ENCODE measurements at places on chromosomes 13 and 19.

DNA sequence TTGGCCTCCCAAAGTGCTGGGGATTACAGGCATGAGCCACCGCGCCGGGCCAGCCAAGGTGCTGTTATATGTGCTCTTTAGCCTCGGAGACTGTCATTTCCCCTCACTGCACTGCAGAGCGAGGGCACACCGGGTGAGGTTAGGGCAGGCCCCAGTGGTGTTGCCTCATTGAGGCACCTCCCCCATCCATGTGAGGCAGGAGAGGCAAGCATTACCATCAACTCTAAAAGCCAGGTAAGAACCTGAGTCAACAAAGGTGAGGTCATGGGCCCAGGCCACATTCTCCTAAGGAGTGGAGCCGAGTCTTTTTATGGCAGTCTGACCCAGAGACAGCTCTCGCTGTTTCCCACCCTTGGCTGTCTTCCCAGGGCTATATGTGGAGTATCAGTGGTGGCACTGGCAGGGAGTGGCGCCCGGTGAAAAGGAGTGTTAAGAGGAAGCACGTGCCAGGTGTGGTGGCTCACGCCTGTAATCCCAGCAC lies 10.9 kb downstream of the B3GNT8 start:
- DNase-seq = no peak

DNA sequence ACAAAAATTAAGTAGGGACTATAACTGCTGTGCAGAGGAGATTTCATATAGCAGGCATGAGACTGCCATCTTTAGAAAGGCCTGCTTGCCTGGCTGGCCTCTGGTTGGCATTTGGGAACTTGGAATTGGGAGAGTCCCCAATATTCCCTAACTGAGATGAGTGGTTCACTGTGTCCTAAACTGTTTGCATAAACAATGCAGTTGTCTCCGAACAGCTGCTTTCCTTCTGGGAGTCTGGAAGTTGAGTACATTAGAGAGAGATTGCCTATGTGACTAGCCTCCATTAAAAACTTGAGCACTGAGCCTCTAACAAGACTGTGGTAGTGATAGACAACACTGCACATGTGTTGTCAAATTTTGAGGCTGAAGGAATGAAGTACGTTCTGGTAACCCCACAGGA lies 47.4 kb downstream of the STOML3 start:
- DNase-seq = no peak

- no peak for DNase-seq
These were observed at the start of gene WDR88 for GRCh38 chr19:33132021-33132420. Gene WDR88, plus strand, starts transcription at chr19:33132114. Its CDS starts 56 bp downstream, at chr19:33132170.

DNA sequence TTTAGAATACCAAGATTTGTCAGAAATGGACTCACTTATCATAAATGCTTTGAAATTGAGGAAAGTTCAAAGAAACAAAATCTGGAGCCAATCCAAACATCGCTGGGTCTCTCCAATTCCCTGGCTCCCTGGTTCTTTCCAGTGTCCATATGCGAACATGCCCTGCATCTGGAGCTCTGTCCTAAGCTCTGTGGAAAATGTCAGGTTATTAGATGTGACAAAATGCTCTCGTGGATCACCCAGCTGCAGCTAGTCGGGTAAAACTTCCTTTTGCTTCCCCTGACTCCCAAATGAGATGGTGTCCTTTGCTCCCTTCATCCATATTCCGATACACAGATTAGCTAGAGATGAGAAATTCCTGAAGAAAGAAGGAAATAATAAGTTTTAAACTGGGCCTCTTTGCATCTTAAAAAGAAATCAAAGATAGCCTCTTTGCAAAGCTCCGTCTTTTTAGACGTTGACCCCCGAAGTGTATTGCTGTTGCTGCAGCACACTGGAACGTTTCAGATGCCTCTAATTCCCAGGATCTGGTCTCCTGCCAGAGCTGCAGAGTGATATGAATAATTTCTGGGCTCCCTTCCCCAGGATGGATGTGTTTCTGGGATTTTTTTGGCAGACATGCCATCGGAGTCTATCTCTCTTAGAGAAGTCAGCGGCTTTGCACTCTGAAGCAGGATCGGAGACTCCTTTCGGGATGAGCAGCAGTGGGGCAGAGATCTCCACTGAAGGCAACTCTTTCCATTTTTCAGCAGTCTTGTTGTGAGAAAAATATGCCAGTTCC lies 102.9 kb downstream of the TEX26 start:
- no peak for DNase-seq

DNA sequence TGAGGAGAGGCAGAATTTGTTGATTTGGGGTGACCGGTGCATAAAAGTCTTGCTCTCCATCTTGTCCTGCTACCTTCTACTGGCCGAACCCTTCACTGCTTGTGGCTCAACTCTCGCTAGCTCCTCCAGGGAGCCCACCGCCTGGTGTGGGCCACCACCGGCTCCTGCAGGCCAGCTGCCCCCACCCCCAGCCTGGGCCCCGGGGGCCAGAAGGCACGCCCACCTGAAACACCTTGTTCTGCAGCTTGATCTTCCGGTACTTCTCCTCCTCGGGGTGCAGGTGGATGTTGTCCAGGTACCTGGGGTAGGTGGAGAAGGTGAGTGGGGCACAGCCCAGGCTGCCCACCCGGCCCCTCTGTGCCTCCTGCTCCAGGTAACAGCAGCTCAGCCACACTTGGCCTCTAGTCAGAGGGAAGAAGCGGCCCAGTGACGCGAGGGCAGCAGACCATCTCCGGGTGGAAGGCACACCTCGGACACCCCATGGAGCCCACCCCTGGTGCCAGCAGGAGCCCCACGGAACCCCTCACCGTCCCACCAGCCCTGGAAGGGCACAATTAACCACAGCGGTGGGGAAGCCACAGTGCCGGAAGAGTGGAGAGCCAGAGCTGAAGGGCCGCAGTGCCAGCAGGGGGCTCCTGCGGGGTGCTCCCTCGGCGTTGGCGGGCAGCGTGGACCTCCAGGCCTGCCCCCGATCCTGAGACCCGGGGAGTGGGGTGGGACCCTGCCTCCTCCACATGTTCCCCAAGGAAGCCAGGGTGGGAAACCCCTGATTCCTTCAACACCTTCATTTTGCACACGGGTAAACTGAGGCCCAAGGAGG lies 10.1 kb downstream of the UBXN6 start:
- DNase-seq = no peak

DNA sequence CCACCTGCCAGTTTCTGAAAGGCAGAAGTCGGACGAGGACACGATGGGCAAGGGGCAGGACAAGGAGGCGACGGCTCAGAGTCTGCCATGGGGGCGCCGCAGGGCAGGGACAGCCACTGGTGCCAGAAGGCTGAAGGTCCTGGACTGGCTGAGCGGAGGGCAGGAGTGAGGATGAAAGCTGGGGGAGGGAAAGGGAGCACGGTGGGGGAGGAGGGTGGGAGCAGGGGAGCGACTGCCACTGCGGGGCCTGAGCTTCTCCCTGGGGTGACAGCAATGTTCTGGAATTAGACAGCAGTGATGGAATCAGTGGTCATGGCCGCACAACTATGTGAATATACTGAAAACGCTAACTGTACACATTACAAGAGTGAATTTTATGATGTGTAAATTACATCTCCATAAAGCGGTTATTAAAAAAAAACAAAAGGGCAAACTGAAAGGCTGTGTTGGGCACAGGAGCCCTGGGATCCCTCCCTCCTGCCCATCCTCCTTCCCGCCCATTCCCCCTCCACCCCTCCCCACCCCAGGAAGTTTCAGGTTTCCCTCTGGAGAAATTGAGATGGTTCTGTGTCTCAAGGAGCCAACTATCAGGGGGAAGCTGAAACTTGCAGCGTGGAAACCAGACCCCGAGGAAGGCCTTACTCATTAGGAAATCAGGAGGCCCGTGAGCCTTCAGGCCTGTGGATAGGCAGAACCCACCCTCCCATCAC lies 15.9 kb downstream of the MLLT1 start:
- no peak for DNase-seq

- DNase-seq = no peak
These were observed 818.7 kb upstream of the GPC6 start for GRCh38 chr13:92407858-92408257.

DNA sequence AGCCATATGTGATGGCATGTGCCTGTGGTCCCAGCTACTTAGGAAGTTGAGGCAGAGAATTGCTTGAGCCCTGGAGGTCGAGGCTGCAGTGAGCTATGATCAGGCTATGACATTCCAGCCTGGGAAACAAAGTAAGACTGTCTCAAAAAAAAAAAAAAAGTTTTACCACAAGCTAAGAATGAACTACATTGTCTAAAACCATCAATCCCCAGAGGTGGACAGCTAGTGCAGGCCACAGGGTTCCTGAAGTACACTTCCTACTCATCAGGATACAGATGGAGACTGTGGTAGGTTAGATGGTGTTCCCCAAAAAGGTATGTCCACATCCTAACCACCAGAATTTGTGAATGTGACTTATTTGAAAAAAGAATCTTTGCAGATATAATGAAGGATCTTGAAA lies 63.5 kb upstream of the DOCK9 start:
- DNase-seq = no peak

DNA sequence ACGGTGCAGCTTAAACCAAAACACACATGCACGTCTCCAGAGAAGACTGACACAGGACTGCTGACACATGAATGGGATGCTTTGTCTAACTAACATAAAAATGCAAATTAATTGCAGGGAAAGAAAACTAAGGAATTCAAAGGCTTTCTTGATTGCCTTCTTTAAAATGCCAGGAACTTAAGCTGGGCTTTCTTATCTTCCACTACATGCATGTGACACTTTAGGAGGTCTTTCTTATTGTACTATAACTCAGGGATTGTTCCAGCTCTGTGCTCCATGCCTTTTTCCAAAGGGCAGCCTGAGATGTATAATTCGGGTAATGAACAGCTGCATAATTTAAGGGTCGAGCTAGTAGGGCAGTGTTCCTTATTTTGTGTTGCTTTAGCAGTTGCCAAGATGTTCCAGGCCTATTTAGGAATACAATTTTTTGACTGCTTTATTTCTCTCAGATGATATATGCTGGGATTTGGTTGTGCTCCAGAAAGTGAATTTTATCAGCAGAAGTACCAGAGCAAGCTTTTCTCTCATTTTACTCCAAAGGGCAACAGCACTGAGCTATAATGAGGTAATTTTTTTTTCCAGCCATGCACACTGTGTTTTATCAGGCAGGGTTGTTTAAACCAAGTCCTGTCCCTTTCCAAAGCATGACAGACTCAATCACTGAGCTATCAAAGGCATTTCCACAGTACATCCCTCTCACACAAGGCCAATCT lies 885.2 kb downstream of the PCDH9 start:
- DNase-seq = no peak

- DNase-seq = no peak
These were observed 43.6 kb downstream of the ARHGAP35 start for GRCh38 chr19:46904114-46905060.

GRCh38 chr19:38617764-38618589 lies at the start of gene MAP4K1:
Gene MAP4K1, minus strand, starts transcription at chr19:38617953. Its CDS starts 58 bp downstream, at chr19:38617895.
- DNase-seq = no peak

- DNase-seq = no peak
These were observed 251.5 kb upstream of the STARD13 start for GRCh38 chr13:33537026-33537425.

DNA sequence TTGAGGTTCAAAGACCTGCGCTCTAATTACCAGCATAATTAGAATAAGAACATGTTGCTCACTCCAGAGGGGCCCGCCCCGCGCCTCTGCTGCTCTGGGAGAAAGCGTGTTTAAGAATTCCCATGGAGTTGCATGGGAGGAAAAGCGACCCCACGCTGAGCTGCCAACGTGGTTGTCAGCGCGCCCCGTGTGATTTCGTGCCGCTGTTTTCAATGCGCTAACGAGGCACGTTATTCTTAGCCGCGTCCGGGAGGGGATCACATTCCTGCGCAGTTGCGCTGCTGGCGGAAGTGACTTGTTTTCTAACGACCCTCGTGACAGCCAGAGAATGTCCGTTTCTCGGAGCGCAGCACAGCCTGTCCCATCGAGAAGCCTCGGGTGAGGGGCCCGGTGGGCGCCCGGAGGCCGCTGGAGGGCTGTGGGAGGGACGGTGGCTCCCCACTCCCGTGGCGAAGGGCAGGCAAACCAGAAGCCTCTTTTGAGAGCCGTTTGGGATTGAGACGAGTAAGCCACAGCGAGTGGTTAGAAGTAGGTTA lies 173.8 kb upstream of the SOX1 start:
- no peak for DNase-seq

DNA sequence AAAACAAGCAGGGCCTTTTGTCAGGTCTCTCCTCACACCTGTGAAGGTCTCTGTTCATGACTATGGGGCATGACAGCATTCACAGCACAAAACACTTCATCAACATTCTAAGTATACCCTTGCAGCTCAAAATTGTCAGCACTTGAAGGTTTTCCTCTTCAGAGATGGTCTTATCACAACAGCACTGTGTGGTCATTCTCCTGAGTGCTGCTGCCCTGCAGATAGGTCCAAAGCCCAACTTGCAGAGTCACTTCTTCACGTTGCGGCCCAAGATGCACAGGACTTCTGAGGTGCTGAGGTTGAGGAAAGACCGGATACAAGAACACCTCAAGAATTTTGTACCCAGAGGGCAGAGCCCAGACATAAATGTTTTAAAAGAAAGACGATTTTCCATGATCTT lies 574.5 kb downstream of the UQCRFS1 start:
- no peak for DNase-seq

GRCh38 chr13:48156466-48156865 lies 61.6 kb upstream of the MED4 start:
- DNase-seq = no peak

DNA sequence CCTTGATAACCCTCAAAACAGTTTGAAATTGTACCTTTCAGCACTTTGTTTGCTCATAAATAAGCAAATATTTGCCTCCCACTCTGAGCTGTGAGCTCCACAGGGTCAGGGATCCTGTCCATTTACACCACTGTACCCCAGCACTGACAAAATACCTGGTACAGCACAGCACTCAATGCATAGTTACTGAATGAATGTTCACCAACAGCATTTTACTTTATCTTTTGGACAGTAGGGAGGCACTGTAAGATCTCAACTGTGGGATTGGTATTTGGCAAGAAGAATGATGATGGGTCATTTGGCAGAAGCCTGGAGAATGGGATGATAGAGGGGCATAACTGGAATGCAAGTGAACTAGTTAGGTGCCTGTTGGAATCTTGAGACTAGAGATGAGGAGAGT lies 127.2 kb upstream of the ARGLU1 start:
- DNase-seq = no peak

GRCh38 chr13:60244381-60244780 lies 80.7 kb upstream of the DIAPH3 start:
- no peak for DNase-seq

DNA sequence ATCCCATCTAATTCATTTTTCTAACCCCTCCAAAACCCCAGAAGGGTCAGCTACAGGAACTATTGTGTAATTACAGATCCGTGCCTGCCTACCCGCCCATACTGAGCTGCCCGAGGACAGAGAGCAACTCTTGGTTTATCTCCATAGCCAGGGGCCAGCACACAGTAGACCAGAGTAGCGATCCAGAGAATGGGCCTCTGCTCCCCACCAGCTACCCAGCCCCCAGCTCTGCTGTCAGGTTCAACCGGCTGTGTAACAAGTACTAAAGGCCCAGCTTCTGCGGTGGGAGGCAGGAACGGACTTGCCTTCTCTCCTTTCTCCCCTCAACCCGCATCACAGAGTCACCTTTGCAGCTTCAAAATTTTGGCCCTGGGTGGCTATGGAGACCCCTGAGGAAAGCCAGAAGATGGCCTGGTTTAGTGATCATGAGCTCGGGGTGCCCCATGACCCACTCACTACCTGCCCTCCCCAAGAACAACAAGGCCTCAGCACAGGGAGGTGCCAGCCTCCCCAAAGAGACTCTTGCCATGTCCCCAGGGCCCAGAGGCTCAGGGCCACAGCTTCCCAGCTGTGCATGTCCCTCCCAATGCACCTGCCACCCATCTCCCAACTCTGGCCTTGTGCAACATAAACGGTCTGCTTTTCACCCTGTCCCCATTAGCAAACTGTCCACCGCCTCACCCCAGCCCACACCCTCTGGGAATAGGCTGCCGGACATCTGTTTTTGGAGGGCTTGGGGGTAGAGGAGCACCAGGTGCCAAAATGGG lies 5.7 kb downstream of the CALM3 start:
- DNase-seq = no peak
